ENCODE measurements at places on chromosomes 1 and 21. TPM values are rescaled to one million over a fixed set of nuclear protein-coding genes. Genes with fewer than 3 reads are reported as not detected.

GRCh38 chr1:42322577-42322976 lies 12.5 kb downstream of the FOXJ3 start:
- DNase-seq: no peak

GRCh38 chr1:205928317-205928716 lies 14.9 kb downstream of the SLC26A9 start:
- DNase-seq: no peak

DNA sequence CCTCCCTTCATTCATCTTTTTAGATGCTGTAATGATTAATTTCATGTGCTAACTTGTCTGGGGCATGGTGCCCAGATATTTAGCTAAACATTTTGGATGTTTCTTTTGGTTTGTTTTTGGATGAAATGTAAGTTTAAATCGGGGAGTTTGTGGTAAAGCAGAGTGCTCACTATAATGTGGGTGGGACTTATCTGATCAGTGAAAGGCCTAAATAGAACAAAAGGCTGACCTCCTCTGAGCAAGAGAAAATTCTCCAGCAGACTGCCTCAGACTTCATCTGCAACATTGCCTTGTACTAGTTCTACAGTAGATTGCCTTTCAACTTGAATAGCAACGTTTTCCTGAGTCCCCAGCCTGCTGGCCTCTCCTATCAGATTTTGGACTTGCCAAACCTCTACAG lies 183.6 kb downstream of the S1PR1 start:
- DNase-seq: no peak

DNA sequence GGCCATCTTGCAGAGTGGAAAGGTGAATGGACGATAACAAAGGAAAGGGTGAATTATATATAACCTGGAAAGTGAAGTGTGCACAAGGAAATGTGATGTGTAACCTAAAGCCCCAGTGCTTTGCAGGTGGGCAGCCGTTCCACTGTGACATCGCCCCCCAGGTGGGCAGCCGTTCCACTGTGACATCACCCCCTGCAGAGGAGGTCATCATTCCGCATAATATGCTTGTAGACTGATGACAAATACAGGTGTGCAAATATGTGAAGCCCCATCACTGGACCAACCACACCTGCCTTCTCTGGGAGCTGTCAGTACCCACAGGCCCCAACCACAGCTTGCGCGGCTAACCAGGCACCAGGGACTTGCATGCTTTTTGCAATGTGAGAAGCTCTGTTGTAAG lies 4.7 kb upstream of the ZNF496 start:
- no peak for DNase-seq

Gene PCP4L1
- total RNA-seq: not detected

Gene NR1I3
- not detected for total RNA-seq
